Renal cortex interstitium (tissue), 15 donors: ENCODE measurements at places on chromosomes 13 and 19.

GRCh38 chr13:46104868-46105267, at the start of gene CPB2:
Gene CPB2 (minus strand): TSS chr13:46105033. CDS start chr13:46105009, 24 bp downstream.
- DNase-seq = no peak

DNA sequence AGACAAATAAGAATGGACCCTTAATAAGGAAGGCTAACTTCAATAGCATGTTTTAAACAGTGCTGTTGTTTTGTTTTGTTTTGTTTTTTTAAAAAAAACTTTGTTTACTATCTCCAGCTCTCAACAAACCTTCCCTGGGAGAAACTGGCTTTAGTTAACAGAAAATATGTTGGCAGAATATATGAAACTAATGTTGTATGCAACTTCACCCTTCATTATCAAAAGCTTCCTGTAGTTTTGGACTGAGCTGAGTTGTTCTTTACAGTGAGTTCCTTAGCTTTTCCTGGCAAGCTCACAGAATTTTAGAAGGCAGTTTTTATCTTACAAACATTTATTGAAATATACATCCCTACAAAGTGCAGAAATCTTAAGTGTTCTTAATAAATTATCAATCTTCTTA, 2480.7 kb upstream of the PCDH20 start:
- DNase-seq = no peak

GRCh38 chr13:66139701-66140100, 1090.4 kb downstream of the PCDH9 start:
- no peak for DNase-seq

GRCh38 chr13:73967397-73968165, 166.6 kb downstream of the KLF12 start:
- DNase-seq = no peak

GRCh38 chr13:20197361-20197834, 4.7 kb upstream of the GJB2 start:
- DNase-seq = no peak

DNA sequence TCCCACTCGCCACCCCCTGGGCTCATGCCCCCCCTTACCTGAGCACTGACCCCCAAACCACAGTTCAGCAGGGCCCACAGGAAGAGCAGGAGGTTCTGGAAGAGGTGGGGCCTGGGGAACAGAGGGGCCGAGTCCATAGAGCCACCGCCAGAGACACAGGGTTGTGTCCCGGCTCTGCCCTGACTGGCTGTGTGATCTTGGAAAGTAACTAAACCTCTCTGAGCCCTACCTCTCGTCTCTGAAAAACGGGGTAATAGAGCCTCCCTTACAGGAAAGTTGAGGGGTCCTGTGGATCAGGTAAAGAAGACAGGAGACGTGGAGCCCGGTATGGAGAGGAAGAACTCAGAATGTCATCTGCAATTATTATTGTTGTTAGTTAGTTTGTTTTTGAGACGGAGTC, 2.0 kb downstream of the ADAMTSL5 start:
- DNase-seq = no peak

DNA sequence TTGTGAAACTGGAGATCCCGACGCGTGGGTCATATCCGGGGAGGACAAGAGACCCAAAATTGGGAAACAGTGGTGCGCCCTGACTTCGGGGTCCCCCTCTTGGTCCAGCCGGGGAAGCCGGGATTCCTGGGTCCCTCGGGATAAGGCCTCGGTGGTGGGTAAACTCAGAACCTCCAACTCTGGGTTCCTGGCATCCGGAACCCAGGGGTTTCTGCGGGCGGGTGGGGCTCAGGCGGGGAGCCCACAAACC, 688 bp downstream of the ZFP36 start:
- DNase-seq = no peak

DNA sequence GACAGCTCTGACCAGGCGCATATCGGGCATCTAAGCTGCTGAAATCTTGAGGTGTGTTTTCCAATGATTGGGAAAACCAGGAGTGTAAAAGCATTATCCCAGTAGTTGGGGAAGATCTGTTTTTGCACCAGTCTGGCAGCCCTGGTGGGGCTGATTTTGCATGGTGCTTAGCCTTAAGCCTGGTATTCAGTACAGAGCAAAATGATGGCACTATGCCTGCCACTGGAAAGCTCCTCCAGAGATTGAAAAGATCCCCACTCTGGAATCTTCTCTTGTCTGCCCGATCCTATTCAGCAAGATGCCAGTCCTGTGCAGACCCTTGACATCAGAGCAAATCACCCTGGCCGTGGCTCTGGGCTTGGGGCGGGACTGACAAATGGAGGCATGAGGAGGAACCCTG, 44.7 kb upstream of the SIAH3 start:
- no peak for DNase-seq

- peak; percentile 20 for DNase-seq
Observed at GRCh38 chr13:52738719-52739467, 727 bp downstream of the CNMD start.

- no peak for DNase-seq
Observed at GRCh38 chr13:75391432-75392100, 90.4 kb downstream of the TBC1D4 start.

DNA sequence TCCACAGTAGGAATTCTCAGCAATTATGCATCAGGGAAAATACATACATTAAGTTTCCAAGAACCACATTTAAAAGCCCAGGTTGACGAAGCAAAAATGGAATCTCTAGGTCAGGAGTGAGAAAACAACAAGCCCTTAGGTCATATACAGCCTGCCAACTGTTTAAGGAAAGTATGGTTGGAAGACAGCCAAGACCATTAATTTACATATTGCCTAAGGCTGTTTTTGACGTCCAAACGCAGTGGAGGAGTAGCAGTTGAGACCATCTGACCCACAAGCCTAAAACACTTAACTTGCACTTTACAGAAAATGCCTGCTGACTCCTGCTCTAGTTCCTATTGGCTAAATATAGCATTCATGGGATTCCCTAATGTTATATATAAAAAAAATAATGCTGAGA, 299.0 kb downstream of the ITGBL1 start:
- DNase-seq = peak; percentile 43

DNA sequence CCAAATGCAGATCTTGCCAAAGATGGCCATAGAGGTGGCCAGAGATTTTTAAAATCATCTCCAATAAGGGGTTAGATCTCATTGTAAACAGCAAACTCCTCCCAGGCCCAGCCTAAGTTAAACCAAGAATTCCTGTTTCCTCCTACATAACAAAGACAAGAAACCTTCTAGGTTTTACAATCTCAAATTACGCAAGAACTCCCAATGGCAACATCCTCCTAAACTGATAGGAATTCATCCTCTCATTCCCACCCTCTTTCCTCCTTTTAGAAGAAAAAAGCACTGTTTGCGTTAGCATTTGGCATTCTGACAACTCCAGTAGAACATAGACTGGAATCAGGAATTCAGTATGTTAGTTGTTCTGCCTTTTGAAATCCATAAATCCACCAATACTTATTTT, 14.6 kb downstream of the PROSER1 start:
- no peak for DNase-seq

- no peak for DNase-seq
Observed at GRCh38 chr13:100542826-100543156, 45.8 kb downstream of the GGACT start.

DNA sequence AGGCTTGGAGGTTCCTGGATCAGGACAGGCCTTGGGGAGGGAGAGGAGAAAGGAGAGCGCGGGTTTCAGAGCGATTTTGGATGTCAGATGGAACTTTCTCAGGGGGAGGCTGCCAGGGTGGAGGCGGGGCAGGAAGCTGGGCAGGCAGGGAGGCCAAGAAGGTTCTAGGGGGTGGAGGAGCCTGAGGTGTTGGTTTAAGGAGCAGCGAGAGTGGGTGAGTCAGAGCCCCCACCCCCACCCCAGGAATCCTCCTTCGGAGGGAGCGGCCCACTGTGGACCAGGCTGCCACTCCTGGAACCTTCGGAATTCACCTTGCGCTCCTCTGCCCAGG, 15.9 kb upstream of the NOP53 start:
- DNase-seq = no peak

GRCh38 chr13:30734439-30734838, 904 bp upstream of the ALOX5AP start:
- DNase-seq = no peak

DNA sequence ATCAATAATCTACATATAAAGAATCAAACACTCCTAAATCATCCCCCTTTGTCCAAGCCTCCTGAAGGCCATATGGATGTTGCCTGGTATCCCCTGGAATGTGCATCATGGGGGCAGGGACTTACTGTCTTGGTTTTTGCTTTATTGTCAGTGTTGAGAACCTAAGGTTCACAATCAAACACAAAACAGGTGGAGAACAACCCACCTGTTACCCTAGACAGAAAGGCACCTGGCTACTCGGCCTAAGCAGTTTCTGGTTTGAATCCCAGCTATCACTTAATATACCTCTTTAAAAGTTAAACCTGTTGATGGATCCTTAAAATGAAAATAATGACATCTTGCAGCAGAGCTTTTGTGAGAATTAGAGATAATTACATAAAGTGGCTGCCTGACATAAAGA, 68.9 kb downstream of the DCLK1 start:
- no peak for DNase-seq

GRCh38 chr13:47553329-47553977, 447.6 kb downstream of the SUCLA2 start:
- DNase-seq = no peak

- no peak for DNase-seq
Observed at GRCh38 chr13:24244802-24245201, 64.6 kb upstream of the C1QTNF9 start.

- no peak for DNase-seq
Observed at GRCh38 chr19:17023805-17024204, 2.8 kb downstream of the CPAMD8 start.

- DNase-seq = no peak
Observed at GRCh38 chr19:15180451-15181390, 20.1 kb downstream of the NOTCH3 start.

- DNase-seq = no peak
Observed at GRCh38 chr13:106570299-106570852, 2.4 kb upstream of the ARGLU1 start.

DNA sequence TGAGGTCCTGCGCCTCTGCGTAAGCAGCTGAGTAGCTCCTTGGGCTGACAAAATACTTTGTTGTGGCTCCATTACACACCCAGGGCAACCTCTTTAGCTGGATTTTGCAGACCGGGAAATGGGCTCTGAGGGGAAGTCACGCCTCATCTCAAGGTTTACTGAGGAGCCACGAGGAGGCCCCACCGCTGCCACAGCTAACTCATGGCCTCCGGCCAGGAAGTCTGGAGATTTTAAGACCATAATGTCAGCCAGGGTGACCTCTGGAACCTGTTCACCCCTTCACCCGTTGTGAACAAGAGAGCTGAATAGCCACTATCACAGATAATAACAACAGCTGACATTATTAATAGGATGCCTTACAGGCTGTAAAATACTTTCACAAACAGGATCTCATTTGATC, 351.3 kb upstream of the TMTC4 start:
- DNase-seq = no peak

- DNase-seq = no peak
Observed at GRCh38 chr19:55353356-55353802, 1.1 kb downstream of the COX6B2 start.

DNA sequence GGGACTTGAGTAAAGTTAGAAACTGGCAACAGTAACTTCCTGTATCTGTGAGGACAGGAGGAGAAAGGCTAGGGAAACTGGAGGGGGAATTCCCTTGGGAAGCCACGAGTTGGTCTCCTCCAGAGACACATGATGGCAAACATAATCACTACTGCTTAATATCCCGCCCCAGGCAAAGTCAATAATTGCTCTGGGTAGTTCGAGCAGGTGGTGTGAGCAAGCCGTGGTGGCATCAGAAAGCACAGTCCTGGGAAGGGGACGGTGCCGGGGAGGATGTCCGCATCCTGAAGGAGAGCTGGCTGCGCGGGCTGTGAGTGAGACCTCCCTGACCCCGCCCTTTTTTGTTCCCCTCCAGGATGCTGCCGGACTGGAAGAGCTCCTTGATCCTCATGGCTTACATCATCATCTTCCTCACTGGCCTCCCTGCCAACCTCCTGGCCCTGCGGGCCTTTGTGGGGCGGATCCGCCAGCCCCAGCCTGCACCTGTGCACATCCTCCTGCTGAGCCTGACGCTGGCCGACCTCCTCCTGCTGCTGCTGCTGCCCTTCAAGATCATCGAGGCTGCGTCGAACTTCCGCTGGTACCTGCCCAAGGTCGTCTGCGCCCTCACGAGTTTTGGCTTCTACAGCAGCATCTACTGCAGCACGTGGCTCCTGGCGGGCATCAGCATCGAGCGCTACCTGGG, 1.4 kb downstream of the FFAR2 start:
- no peak for DNase-seq
